ENCODE measurements at places on chromosomes 3 and 15.
A peak's percentile ranks its signal among the peaks of the same experiment; 100 is the strongest.

GRCh38 chr3:186529201-186529999, 14.8 kb downstream of the CRYGS start:
- no peak for DNase-seq

GRCh38 chr15:82056958-82057823, 11.4 kb upstream of the MEX3B start:
- no peak for DNase-seq

- DNase-seq = peak; percentile 65
These were observed 20.2 kb downstream of the LRIG1 start for GRCh38 chr3:66480666-66481065.

DNA sequence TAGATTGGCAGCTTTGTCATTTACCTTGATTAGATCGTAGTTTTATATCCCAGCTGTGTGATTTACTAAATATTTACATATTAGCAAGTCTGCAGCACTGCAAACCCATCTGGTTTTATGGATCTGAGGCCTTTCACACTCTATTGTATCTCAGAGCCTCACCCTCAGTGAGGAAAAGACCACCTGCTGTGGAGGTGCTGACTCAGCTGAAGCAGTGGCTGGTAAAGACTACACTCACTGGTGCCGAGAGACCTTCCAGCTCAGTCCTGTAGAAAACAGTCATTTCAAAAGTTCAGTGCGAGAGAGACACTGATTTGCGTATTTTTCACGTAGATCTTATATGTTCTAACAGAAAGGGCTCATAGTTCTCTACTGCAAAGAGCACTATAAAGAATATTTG, 307.8 kb upstream of the TPM1 start:
- DNase-seq = no peak

DNA sequence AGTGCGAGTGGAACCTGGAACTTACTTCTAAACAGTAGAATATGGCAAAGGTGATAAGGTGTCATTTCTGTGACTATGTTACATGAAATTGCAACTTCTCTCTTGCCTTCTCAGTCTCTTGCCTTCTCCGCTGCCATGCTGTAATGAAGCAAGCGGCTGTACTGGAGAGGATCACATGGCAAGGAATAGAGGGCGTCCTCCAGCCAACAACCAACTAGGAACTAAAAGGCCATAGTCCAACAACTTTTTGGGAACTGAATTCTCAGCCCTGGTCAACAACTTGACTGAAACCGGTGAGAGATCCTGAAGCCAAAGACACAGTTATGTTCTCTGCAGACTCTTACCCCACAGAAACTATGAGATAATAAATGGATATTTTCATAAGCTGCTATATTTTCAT, 143.5 kb downstream of the P3H2 start:
- no peak for DNase-seq

DNA sequence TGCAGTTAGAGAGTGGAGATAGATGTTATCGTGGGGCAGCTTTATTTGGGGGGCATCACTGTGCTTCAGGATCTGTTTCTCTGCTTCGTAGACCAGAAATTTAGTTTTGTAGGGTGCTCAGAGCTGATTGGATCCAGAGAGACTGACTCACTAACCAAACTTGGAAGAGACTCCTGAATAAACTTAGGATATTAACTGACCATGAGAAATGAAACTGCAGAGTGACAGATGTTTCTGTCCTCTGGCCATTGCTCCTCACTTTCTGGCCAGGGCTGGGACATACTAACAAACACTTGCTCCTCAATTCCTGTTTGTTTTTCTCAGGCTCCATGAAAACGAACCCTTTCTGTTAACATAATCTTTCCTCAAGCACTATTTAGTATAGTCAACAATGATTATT, 4.3 kb downstream of the ZNF592 start:
- no peak for DNase-seq

DNA sequence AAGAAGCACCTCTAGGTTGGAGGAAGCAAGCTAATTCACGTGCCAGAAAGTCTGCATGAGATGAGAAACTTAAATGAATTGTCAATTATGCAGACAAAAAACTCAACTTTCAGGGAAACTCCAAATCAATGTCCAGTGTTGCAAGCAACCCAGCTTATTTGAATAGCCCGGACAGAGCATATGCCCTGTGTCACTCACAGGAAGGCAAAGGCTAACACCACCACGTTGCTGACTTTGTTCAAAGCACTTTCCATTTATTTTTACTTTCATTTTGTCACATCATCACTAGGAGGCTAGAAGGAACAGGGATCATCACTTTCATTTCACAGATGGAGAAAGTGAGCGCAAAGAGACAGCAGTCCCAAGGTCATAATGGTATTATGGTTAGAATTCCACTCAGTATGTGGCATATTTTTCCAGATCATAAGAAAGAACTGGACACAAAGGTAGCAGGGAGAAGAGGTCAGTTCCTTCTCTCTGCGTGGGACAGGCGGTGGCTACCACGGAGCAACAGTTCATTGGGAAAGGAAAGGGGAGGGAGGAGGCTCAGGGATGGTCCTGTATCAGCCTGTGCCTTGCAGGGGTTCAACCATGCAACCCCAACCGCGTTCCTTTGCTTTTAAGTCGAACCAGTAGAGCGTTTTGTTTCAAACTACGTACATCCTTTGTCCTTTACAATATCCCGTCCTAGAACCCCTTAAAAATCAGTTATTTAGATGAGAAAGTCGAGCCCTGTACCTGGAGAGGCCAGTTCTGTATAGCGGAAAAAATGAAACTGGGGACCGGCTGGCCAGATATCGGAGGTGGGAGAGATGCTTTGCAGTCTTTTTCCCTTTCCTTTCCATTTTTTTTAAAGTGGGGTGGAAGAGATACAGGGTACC, 1.1 kb downstream of the HEG1 start:
- DNase-seq = peak; percentile 41

- no peak for DNase-seq
These were observed 5.0 kb upstream of the MYL3 start for GRCh38 chr3:46868287-46868686.

DNA sequence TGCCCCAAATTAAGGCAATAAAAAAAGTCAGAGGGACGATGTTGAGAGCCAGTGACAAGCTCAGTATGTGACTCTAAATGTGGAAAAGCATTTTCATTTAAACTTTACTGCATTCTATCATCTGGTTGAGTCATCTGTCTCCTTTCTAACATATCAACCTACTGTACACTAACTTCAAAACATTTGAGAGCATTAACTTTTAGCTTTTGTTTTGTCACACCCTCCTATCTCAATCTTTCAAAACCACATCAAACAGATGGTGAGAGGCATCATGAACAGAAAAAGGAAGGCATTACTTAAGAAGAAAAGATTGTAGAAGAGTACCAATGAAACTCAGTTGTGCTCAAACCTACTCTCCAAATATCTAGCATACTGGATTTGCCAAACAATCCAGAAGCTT, 4.8 kb downstream of the LRRC58 start:
- DNase-seq = peak; percentile 73

GRCh38 chr15:77030048-77030927, 35.4 kb downstream of the PSTPIP1 start:
- no peak for DNase-seq

DNA sequence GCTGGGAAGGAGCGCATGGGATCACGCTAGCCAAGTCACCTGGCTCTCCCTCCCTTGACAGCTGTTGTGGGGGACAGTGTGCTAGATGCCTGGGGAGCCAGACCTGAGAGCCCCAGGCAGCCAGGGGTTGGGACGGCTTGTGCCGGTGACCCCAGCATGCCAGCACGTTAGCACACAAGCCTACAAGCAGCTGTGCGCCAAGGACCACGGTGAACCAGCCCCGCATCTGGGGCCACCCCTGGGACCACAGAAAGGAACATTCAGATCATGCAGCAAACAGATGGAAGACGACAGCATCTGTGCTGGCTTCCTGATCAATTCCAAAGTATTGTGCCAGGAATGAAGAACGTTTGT, 64.8 kb downstream of the NTRK3 start:
- no peak for DNase-seq

GRCh38 chr3:58471025-58471887, 20.6 kb upstream of the KCTD6 start:
- DNase-seq = peak; percentile 60

DNA sequence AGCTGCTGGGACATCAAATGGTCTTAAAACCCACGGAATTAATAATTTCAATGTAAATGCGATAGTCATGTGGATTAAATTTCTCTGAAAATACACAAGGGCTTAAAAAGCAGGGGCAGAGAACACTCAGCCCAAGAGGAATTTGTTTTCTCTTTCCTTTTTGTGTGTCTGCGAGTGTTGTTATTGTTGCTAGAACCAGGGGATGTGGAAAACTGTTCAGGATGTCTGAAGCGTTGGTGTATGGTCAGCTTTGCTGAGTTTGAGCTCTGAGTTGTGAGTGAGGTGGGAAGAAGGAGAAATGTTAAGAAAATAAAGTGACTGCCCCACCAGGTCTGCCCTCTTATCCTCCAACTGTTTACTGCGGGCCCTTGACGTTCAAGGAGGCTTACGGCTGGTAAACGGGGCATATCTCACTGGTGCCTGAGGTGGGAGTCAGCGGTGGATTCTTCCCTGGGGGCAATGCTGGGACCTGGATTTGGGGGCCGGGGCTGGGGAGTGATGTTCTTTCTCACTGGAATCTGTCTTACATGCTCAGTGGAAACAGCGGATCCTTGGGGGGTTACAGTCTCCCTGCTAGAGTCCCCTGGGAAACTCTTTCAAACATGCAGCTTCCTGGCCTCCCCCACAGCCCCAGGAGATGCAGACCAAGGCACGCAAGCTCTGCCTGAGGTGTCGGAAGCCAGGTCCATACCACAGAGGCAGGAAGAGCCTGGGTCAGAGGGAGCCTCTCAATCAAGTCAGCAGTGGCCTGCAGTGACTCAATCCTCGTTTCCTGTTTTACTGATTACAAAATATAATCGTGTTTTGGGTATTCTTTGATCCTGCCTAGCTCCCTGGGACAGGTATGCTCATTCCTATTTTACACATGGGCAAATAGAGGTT, 41.8 kb downstream of the ITGA11 start:
- no peak for DNase-seq

GRCh38 chr3:185060655-185061054, 92.2 kb downstream of the C3orf70 start:
- no peak for DNase-seq

DNA sequence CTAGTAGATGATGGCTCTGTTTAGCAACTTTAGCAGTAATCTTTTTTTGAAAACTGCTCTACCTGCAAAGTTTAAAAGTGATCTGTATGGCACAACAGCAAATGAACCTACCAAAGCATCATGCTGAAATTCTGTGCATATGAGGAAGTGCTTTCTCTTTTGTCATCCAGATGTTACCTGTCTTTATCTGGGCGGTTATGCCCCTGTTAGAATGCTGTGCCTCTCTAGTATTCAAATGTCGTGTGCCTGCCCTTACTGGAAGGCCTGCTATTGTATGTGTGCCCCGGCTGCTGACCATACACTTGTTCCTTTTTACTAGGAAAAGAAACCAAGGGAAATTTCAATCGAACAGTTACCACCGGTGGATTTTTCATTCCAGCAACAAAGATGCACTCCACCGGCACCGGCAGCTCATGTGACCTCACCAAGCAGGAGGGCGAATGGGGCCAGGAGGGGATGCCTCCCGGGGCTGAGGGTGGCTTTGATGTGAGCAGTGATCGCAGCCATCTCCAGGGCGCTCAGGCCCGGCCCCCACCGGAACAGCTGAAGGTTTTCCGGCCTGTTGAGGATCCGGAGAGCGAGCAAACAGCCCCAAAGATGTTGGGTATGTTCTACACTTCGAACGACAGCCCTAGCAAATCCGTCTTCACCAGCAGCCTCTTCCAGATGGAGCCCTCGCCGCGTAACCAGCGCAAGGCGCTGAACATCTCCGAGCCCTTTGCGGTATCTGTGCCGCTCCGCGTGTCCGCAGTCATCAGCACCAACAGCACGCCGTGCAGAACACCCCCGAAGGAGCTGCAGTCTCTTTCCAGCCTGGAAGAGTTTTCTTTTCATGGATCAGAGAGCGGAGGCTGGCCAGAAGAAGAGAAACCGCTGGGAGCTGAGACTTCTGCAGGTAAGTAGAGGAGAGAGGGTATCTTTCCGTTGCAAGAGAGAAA, 61.6 kb downstream of the TMEM39A start:
- DNase-seq = no peak

Data from CD4-positive, alpha-beta memory T cell (primary cell).